ENCODE measurements at places on chromosomes 16 and 17.

DNA sequence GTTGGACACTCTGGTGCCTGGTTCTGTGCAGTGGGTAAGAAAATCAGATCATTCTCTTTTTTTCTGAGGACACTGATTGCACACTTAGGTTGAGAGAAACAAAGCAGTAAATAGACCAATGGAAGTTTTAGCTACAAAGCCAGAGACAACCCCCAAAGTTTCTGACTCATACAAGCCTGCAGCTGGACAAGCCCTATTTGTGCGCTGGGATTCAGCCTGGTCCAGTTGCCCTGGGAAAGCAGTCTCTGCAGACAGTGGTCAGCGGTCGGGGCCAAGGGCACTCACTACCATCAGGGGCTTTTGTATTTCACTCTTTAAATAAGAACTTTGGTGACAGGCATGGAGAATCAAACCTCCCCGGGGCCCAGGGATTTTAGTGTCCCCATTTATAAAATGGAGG is 6.0 kb upstream of the RHBDL3 start:
- DNase-seq = no peak

GRCh38 chr17:50272711-50273653 is 1.3 kb upstream of the TMEM92 start:
- DNase-seq = no peak

DNA sequence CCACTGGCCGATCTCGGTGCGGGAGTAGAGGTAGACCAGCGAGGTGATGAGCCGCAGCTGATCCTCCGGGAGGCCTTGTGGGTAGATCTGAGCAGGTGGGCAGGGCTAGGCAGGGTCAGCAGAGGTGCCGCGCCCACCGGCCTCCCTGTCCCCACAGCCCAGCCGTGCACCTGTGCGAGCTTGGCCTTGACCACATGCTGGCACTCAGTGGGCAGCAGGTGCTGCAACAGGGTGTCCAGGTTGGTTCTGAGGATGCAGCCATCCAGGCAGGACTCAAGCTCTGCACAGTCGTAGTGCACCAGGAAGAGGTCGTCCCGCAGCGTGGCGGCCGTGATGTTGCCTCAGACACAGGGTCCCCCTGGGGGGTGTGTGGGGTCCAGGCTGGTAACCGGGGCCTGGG is 12.4 kb downstream of the MSLN start:
- DNase-seq = no peak

DNA sequence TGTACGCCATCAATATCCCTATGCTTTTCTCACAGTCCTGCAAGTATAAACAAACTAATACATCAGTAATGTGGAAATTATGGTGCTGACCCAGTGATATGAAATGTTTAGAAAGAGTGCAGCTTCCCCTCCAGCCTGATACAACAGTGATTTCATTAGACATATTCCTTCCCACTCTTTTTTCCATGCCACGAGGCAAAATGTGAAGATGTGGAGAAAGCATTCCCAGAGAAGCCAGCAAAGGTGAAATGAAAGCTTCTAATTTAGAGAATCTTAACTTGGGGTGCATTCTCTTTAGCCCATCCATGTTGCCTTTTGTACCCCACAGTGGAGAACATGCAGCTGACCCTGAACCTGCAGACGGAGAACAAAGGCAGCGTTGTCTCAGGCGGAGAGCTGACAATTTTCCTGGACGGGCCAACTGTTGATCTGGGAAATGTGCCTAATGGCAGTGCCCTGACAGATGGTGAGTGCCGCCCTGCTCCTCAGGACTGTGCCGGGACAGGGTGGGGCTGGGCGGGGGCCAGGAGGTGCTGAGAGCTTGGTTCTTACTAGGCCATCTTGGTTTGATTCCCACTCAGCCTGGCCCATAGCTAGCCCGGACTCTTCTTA is 77.8 kb downstream of the WWP2 start:
- no peak for DNase-seq

DNA sequence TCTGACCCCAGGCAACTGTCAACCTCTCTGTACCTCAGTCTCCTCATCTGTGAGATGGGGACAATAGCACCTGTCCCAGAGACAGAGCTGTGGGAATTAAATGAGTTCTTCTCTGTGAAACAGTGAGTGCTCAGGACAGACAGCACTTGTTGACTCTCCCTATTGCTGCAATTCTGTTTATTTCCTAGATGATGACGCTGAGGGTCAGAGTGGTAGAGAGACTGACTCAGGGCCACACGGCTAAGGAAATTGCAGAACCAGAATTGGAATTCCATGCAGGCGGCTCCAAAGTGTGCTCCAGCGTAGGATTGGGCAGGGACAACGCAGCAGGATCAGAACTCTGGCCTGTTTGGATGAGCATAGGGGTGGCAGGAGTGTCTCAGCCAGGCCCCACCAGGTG is 302.2 kb downstream of the C16orf95 start:
- no peak for DNase-seq

DNA sequence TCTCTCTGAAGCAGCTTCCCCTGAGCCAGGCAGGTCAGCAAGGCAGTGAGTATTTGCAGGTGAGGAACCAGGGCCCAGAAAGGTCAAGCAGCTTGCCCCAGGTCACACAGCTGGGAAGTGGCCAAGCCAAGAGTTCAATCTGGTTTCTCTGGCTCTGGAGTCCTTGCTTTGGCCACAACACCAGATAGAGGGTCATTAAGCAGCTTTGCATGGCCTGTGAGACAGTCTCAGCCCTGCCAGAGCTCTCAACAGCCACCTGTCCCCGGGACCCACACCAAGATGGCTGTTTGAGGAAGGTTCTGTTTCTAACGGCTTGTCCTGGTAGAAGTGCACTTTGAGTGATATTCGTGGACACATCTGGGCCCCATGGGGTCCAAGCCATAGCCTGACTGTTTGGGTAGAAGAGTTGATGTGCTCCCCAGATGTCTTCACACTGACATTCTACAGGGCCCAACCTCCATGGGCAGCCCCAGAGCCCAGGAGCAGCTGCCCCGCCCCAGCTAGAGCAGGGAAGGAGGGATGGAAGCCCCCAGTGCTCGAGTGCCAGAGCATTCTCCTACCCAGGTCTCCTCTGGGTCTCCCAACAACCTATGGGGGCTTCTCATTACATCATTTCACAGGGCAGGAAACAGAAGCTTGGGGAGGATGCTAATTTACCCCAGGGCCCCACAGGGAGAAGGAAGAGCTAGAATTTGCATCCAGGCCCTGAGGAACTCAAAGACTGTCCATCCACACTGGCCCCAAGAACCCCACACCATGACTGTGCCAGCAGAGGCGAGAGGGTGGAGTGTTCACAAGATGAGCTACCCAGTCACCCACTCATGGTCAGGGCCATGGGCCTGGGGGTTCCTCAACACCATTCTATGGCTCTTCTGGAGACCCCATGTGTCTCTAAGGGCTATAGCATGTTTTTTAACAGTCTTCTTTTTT is 107.3 kb upstream of the CDH5 start:
- no peak for DNase-seq

DNA sequence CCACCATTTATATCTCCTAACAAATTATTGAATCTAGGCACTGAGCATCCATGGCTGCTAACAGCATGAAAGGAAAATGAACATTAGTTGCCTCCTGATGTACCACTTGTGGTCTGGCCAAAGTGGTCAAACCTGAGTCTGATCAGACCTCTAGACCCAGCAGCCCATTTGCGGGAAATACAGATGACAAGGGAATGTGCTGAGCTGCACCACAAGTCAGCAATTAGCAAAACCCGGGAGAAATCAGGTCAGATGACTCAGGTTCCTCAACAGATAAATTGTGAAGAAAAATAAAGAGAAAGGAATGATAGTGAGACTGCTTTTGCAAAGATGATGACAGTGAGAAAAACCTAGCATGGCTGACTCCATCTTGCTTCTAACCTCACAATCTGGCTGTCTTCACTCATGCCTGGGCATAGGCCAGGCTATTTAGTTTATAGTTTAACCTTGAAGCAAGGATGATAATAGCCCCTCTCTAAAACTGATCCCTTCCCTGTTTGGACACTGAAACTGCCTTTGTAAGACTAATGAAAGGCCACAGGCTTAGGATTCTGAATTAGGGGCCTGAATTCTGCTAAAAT is 142.7 kb upstream of the ASIC2 start:
- DNase-seq = no peak

DNA sequence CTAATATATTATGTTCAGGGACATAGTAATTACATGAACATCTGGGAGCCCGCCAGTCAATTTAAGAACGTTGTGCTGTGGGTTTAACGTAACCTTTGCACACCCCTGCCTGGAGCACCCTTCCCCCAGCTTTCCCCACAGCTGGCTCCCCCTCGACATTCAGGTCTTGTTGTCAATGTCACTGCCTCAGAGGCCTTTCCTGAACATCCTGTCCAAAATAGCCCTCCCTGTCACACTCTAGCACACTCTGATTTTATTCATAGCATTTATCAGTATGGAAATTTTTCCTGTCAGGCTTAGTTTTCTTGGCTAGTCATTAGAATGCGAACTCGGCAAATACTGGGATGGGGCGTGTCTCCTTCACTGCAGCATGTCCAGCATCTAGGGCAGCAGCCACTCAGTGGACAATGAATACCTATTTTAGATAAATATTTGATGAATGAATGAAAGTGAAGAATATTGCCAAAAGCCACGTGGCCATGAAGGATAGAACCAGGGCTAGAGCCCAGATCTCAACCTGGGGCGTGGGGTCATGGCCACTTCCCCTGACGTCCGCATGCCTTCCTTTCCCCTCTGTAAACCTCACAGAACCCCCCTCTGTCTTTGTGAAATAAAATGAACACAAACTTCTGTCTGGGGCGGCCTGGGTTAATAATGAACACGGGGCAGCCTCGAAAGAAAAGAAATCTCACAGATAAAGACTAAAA is 10.5 kb downstream of the PIK3R6 start:
- DNase-seq = no peak

GRCh38 chr16:14399378-14400284 is 230.4 kb downstream of the PARN start:
- DNase-seq = no peak

DNA sequence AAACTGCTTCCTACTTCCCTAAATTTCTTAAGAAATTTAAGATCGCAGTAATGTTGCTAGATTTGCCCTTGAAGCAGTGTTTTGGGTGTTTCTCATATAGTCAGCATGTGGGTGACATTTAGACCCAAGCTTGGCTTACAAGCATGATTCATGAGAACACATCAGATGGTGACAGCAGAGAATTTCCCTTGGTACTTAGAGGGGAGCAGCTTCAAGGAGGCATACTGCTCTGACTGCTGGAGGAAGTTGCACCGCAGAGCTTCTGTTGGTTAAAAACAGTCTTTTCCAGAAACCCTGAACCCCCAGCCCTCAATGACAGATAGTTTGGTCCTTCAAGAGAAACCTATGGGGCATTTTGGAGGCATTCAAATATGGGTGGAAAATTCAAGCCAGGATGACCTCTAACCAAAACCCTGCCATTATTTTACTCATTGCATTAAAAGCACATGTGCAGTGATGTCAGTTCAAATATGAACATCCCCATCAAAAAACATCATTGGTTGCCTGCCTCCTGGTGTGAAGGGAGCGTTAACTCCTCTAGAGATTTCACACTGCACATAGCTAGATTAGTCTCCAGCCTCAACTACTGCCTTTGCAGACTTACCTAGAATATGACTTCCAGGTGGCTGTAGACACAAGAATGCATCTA is 201.5 kb upstream of the CACNG5 start:
- no peak for DNase-seq

DNA sequence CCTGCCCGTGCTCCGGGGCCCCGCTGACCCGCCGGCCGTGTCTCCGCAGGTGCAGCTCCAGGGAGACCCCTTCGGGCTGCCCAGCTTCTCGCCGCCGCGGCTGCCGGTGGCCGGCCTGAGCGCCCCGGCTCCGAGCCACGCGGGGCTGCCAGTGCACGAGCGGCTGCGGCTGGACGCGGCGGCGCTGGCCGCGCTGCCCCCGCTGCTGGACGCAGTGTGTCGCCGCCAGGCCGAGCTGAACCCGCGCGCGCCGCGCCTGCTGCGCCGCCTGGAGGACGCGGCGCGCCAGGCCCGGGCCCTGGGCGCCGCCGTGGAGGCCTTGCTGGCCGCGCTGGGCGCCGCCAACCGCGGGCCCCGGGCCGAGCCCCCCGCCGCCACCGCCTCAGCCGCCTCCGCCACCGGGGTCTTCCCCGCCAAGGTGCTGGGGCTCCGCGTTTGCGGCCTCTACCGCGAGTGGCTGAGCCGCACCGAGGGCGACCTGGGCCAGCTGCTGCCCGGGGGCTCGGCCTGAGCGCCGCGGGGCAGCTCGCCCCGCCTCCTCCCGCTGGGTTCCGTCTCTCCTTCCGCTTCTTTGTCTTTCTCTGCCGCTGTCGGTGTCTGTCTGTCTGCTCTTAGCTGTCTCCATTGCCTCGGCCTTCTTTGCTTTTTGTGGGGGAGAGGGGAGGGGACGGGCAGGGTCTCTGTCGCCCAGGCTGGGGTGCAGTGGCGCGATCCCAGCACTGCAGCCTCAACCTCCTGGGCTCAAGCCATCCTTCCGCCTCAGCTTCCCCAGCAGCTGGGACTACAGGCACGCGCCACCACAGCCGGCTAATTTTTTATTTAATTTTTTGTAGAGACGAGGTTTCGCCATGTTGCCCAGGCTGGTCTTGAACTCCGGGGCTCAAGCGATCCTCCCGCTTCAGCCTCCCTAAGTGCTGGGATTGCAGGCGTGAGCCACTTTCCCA is 5.9 kb downstream of the CTF1 start:
- DNase-seq = no peak

DNA sequence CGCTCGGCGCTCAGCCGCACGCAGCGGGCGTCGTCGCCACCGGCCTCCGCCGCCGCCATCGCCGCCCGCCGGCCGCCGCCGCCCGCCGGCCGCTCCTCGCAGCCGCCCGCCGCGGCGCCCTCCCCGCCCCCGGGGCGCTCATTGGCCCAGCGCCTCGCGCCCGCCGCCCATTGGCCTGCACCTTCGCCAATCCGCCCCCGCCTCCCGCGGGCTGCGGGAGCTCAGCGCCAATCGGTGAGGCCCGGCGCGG is at the start of gene PGP:
TSS of gene PGP (minus strand) at position 122 of the 250 bp plus-strand sequence. CDS start at position 59, 63 bp downstream.
- DNase-seq = no peak

GRCh38 chr16:87329436-87330256 is 12.5 kb upstream of the C16orf95 start:
- DNase-seq = no peak

DNA sequence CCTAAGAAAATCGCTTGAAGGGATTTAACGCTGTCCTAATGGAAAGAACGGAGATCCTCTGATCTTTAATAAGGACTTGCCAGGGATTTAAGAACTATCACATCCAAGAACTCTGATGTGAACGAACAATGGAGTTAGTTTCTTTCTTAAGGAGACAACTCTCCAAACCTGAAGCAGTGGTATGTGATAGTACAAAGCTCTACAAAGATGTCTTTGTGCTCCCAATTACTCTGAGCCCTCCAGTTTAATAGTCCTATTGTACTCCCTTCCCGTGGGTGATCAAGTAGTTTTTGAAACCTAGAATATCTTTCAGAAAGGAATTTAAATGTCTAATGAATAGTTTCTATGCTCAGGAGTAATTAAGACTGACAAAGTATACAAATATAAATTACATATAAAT is 123.8 kb downstream of the FTO start:
- DNase-seq = no peak

GRCh38 chr16:11833951-11834695 is 17.2 kb downstream of the RSL1D1 start:
- DNase-seq = no peak

- no peak for DNase-seq
Observed at GRCh38 chr16:87722590-87723225, 43.1 kb downstream of the KLHDC4 start.
